ENCODE measurements at places on chromosomes 1 and 21.

GRCh38 chr1:39196244-39197215, 8.0 kb upstream of the MACF1 start:
- DNase-seq: peak; percentile 91

- no peak for DNase-seq
Observed at GRCh38 chr1:116095027-116095426, 16.2 kb upstream of the MAB21L3 start.

DNA sequence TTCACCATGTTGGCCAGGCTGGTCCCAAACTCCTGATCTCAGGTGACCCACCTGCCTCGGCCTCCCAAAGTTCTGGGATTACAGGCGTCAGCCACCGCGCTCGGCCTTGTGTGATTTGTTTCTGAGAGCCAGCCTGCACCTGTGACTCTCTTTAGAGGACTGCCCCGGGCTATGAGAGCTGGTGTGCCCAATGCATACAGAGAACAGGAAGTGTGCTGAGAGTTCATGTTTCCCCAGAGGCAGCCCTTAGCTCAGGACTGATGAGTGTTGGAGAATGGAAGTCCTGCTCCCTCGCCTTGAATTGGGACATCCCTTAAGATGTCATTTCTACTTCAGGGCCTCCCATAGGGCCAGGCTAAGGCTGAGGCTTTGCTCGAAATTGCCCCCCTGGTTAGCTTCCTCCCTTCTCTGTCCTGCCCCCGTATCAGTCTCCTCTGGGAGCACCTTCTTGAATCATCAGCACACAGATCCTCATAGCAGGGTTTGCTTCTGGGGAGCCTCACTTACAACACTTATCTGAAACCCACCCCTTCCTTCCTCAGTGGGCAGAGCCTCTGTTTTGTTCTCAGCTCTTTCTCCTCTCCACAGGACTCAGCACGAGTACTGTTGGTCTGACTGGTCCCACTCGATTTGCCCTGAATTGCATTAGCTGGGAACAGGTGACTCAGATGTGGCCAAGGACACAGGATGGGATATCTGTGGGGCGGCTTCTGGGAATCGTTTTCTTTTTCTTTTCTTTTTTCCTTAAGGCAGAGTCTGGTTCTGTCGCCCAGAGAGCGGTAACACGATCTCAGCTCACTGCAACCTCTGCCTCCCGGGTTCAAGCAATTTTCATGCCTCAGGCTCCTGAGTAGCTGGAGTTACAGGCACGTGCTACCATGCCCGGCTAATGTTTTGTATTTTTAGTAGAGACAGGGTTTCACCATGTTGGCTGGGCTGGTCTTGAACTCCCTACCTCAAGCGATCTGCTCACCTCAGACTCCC, 80.1 kb downstream of the UBIAD1 start:
- DNase-seq: no peak

DNA sequence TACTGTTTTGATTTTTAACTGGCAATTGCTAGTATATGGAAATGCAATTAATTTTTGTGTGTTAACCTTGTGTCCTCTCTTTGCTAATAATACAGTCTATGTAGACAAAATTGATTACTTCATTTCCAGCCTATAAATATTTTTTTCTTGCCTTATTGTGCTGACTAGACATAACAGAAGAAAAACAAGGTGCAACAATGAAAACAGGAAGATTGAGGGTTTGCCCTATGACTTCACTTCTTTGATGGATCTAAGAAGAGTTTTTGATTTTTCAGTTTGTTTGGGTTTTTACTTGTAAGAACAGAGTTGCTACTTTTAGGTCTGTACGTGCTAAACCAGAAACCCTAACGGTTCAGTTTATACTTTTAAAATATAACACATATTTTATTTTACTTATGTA, 8.5 kb upstream of the CNIH4 start:
- no peak for DNase-seq

DNA sequence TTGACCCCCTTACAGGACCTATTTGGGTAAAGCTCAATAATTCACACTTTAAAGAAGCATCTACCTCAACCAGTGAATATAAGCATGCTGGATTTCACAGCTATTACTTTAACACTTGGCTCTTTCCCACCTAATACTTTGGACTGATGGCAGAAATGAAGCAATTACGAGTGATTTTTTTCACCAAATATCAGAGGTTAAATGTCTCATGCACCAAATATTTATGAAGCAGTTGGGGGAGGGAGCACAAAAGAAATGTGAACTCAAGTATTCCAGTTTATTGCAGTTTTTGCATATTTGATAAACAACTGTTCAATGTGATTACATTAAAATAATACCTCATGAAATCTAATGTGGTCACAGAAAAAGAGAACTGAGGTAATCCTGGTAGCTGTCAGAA, 223.6 kb downstream of the LRRC7 start:
- no peak for DNase-seq

DNA sequence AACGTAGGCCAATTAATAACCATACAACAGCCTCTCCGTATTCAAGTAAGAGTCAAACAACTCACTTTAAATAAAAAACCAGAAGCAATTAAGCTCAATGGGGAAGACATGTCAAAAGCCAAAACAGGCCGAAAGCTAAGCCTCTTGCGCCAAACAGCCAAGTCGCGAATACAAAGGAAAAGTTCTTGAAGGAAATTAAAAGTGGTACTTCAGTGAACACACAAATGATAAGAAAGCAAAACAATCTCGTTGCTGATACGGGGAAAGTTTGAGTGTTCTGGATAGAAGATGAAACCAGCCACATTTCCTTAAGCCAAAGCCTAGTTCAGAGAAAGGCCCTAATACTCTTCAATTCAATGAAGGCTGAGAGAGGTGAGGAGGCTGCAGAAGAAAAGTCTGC, 53.4 kb downstream of the SIPA1L2 start:
- no peak for DNase-seq

GRCh38 chr21:46663754-46664153, 28.3 kb downstream of the PRMT2 start:
- DNase-seq: no peak

DNA sequence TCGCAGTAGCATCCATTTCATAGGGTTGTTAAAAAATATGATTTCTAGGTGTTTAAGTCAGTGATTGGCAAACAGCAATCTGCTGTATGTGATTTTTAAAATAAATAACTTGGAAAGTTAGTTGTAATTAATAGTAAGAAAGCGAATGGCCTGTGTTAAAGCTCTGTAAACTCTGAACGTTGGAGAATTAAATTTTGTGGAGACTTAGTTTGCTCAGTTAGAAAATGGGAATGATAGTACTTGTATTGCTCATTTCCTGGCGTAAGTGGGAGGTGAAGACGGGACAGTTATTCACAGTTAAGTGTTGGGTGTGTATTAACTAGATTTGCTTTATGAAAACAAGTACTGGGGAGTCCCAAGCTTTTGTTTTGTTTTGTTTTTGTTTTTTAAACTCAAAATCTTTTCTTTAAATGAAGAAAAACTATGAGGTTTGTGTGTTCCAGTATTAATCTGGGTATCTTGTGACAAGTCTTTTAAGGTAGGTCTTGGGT, 995 bp downstream of the CACYBP start:
- DNase-seq: peak; percentile 6

GRCh38 chr1:203468326-203468725, 7.3 kb upstream of the PRELP start:
- no peak for DNase-seq

DNA sequence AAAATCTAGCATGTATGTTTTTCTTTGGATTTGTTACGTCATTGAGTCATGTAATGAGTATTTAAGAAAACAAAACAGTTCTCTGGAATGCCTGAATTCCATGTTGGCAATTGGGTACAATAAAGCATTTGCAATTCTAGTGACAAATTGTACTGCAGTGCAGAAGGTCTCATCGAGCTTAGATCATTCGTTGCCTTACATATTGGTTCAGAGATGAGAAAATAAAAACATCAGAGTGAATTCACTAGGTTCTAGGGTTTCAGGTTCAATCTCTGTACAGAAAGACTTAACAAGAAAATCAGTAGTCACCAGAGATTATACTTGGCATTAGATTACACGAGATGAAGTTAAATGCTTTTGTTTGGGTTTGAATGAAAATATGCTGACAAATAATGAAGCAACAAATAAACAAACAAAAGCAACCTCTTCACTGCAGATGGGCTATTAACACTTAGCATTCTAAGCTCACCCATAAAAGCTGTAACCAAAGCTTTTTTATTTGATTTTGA, 124.7 kb downstream of the RYR2 start:
- DNase-seq: no peak

- no peak for DNase-seq
Observed at GRCh38 chr1:45456531-45456930, 34.4 kb downstream of the TESK2 start.

- no peak for DNase-seq
Observed at GRCh38 chr1:30411206-30411605, 312.2 kb downstream of the MATN1 start.

GRCh38 chr1:3120994-3121393, 52.0 kb downstream of the PRDM16 start:
- DNase-seq: no peak

- peak; percentile 79 for DNase-seq
Observed at GRCh38 chr1:9128520-9129265, at the start of gene GPR157. TSS of gene GPR157 (minus strand) at chr1:9129102. CDS start at chr1:9129027, 75 bp downstream.

- DNase-seq: peak; percentile 22
Observed at GRCh38 chr1:47436979-47437446, 831 bp upstream of the FOXD2 start.

GRCh38 chr1:225534135-225534534, 106.3 kb upstream of the LBR start:
- no peak for DNase-seq

GRCh38 chr1:59276439-59276851, 20.4 kb upstream of the FGGY start:
- DNase-seq: no peak

DNA sequence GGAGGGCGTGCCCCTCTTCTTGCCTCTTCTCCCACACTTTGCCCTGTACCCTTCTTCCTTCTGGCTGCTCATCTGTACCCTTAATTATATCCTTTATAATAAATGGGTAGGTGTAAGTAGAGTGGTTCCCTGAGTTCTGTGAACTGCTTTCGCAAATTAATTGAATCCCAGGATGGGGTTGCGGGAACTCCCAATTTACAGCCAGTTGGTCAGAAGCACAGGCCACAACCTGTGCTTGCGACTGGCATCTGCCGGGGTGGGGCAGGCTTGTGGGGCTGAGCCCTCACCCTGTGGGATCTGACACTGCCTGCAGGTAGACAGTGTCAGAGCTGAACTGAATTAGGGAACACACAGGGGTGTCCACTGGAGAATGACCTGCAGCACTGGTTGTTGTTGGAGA, 244.9 kb downstream of the KCNJ6 start:
- peak; percentile 48 for DNase-seq

DNA sequence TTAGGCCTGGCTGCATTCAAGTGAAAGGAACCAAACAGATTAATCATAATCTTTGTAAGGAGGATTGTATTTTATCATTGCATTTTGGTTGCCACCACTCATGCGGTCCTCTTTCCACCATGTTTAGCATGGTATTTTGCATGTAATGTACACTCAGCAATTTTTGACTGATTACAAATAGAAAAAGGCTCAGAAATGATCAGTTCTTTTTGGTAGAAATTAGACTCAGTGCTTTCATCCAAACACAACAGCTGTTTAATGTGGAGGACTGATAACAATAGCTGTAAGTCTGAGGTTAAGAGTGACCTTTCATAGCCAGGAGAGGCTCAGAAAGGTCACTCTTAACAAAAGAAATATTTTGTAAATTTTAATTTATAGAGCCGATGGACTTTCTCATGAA, 25.3 kb upstream of the DPH5 start:
- no peak for DNase-seq

GRCh38 chr1:87362063-87362833, 33.6 kb downstream of the LMO4 start:
- DNase-seq: no peak

GRCh38 chr1:114668373-114668772, 1.5 kb downstream of the DENND2C start:
- DNase-seq: no peak

DNA sequence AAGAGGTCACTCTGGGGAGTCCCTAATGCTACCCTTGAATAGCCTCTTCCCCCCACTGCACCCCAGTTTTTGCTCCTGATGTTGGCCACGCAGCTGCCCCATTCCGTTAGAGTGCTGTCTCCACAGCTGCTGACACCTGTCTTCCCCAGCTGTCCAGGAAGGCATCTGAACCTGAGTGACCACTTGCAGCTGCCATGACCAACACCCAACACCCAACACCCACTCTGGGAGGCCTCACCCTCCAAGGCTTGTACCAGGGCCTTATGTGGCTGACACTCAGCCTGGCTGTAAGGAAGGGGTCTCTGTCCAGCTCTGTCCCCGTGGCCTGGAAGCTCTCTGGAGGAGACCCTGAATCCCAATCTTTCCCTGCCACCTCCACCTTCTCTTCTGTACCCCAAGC, 26.7 kb upstream of the LDLRAP1 start:
- DNase-seq: no peak

DNA sequence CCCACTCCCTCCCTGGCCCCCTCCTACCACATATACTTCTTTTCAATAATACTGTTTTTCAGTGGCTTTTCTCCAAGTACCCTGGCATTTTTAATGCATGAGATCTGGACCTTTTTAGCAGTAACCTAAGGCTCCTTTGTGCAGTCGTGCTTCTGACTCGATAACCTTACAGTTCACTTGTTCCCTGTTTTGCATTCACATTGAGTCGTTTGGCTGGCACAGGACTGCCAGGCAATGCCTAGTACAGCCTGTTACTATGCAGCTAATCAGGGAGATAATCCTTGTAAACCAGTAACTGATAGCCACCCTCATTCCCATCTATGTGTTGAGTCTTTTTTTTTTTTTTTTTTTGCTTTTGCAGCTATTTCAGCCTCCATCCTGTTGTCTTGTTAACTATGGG, 3.7 kb downstream of the ATP1B1 start:
- no peak for DNase-seq

DNA sequence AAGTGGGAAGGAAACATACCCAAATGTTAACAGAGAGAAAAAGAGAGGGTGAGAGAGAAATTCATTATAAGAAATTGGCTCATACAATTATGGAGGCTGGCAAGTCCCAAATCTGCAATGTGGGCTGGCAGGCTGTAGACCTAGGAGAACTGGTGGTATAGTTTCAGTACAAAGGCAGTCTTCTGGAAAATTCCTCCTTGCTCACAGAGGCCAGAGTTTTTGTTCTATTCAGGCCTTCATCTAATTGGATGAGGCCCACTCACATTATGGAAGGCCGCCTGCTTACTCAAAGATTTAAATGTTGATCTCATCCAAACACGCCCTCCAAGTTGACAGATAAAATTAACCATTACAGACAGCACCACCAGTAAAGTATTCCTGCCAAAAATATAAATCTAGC, 36.1 kb upstream of the CAPZB start:
- DNase-seq: no peak

DNA sequence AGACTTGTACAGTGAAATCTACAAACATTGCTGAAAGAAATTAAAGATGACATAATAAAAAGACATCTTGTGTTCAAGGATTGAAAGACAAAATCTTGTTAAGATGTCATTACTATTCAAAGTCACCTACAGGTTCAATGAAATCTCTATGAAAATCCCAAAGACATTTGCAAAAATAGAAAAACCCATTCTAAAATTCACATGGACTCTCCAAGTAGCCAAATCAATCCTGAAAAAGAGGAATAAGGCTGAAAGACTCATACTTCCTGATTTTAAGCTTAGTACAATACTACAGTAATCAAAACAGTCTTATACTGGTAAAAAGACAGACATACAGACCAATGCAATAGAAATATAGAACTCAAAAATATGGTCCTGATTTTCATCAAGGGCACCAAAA, 78.6 kb downstream of the PCSK9 start:
- DNase-seq: no peak
